Suppressor macrophage treated with lipopolysaccharide for 4 hours (primary cell): ENCODE measurements at places on chromosomes 2 and 18.
A peak's percentile ranks its signal among the peaks of the same experiment; 100 is the strongest.

GRCh38 chr2:66724241-66724640, 289.3 kb downstream of the MEIS1 start:
- DNase-seq = no peak

- peak; percentile 52 for DNase-seq
Observed at GRCh38 chr2:233233618-233234230, 17.7 kb upstream of the ATG16L1 start.

- DNase-seq = no peak
Observed at GRCh38 chr2:121075641-121076497, 209.1 kb downstream of the TFCP2L1 start.

GRCh38 chr2:29729401-29729800, 192.0 kb downstream of the ALK start:
- DNase-seq = no peak

DNA sequence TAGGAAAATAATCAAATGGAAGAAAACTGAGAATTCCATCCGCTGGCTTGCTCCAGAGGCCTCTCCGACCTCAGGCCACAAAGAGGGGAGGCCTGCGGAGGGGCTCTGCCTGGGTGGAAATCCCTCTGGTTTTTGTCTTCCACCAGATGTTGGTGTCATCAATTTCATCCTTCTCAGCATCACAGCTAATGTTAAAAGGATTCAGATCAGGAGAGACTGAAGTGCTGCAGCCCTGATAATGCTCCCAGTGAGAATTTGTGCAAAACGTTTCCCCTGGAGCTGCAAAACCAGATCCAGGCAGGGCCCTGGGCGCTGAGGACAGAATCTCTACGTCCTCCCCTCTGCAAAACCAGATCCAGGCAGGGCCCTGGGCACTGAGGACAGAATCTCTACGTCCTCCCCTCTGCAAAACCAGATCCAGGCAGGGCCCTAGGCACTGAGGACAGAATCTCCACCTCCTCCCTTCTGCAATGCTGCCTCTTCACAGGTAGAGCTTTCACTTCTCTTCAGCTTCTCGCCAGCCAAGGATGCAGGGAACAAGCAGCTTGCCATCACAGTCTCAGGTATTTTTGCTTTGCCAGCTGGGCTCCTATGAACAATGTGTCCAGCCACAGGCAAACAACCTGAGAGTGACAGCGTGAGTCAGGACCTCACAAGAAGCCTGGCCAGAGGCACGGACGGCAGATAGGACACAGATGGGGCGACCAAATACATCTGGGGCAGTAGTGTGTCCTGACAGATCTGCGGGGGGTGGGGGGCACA, 81.2 kb downstream of the TMEM18 start:
- DNase-seq = no peak

DNA sequence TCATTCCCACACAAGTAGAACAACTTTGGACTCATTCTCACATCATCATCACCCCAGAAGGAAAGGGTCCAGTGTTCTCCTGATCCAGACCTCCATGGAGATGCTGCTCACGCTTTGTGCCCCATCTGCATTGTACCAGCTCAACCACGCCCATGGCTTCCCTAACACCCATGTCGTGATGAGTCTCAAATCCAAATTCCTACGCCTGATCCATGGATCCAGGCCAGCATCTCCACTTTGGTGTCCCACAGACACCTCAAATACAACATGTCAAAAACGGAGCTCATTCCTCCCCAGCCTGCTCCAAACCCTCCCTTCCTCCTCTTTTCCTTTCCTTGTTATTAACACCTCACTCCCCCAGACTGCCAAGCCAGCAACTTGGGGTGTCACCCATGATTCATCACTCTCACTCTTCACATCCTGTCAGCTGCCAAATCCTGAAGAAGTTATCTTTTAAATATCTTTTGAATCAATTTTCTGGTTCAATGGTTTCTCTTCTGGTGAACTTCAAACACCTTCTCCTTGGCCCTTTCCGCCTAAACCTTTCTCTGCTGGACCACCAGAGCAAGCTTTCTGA, 30.2 kb upstream of the FAM124B start:
- DNase-seq = no peak

- DNase-seq = no peak
Observed at GRCh38 chr18:67540559-67540958, 24.0 kb upstream of the DSEL start.

DNA sequence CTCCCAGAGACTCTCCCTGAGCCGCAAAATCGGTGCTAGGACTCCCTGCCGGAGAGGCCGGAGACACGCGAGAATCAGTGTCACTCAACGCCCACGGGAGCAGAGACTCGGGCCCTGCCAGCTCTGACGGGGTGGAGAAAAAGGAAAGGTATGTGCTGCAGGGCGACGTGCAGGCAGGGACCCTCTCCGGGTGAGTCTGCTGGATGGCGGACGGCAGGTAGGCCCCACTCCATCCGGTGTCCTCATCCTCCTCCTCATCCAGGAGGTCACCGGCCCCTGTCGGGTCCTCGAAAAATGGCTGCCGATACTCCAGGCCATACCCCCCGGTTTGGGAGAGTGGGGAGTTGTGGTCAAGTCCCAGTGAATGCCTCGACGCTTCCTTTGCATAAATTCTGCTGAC, 110.7 kb downstream of the PMAIP1 start:
- DNase-seq = no peak

DNA sequence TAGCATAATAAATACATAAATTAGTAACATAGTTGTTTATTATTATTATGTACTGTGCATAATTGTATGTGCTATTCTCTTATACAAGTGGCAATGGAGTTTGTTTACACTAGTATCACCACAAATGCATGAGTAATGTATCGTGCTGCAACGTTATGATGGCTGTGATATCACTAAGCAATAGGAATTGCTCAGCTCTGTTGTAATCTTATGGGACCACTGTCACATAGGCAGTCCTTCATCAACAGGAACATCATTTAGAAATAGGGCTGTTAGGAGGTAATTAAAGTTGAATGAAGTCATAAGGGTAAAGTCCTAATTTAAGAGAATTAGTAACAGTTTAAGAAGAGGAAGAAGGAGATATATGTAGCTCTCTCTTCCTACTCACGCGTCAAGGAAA, 33.8 kb downstream of the TEX51 start:
- DNase-seq = no peak

DNA sequence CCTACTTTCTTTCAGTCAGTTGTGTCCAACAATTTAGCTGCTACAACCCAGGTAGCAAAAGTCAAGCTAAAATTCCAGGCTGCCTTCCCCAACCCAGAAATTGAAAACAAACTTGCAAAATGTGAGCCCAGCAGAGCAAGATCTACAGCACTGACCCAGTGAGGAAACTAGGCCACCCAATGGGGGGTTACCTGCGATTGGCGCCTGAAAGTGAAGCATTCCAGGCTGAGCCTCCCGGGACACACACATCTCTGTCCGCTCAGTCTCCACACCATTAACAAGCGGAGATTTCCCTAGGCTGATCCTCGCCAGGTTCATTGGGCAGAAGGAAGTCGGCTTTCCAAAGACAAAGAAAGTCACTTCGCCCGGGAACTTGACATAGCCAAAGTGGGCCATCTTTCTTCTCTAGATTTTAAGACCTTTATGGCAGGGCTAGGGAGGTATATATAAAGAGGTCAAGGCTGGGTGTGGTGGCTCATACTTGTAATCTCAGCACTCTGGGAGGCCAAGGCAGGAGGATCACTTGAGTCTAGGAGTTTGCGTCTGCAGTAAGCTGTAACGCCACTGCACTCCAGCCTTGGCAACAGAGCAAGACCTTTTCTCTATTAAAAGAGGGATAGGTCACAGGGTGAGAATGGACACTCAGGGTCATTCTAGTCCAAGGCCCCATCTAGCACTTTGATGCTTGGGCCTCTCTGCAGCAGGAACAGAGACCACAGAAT, 53.6 kb downstream of the TTC32 start:
- no peak for DNase-seq

- DNase-seq = no peak
Observed at GRCh38 chr18:64044616-64045015, 74.7 kb downstream of the SERPINB8 start.

- DNase-seq = no peak
Observed at GRCh38 chr2:176004934-176005333, 2.9 kb upstream of the LNPK start.

GRCh38 chr2:142467321-142467720, 336.5 kb upstream of the LRP1B start:
- DNase-seq = no peak

- DNase-seq = no peak
Observed at GRCh38 chr2:157326698-157327097, 1.1 kb upstream of the ERMN start.

DNA sequence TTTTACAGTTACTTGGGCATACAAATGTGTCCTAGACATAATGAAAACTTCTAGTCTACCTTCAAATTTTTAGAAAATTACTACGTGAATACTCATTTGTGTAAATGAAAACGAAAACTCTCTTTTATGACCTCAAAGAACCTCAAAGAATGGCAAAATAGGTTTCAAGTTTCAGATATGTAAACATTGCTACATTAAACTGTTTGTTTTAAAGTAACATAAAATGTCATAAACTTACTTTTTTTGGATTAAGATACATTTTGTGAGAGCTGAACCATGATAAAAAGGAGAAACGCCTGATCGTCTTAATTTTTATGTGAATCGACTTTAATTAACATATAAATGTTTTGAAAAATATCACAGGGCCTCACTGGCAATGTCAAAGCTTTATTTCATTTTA, 91.4 kb downstream of the PPP1R1C start:
- DNase-seq = no peak

GRCh38 chr2:39246382-39246980, 2.7 kb upstream of the CDKL4 start:
- no peak for DNase-seq
